ENCODE measurements at places on chromosomes 5 and 9.

DNA sequence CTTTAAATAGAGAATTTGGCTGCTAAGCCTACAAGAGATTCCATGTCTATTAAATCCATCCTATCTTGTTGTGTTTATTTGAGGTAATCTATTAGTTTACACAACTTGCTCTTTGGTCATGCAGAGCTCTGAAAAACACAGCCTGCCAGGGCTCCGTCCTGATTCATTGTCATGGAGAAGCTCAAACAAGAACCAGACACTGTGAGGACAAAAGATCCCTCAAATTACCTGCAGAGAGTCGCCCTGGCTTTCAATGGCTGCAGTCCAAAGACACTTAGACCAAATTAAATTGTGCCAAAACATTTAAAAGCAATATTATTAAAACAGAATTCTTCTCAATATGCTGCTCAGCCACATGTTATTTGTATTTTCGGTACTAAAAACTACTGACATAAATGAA lies 60.1 kb downstream of the CDH18 start:
- DNase-seq = no peak

DNA sequence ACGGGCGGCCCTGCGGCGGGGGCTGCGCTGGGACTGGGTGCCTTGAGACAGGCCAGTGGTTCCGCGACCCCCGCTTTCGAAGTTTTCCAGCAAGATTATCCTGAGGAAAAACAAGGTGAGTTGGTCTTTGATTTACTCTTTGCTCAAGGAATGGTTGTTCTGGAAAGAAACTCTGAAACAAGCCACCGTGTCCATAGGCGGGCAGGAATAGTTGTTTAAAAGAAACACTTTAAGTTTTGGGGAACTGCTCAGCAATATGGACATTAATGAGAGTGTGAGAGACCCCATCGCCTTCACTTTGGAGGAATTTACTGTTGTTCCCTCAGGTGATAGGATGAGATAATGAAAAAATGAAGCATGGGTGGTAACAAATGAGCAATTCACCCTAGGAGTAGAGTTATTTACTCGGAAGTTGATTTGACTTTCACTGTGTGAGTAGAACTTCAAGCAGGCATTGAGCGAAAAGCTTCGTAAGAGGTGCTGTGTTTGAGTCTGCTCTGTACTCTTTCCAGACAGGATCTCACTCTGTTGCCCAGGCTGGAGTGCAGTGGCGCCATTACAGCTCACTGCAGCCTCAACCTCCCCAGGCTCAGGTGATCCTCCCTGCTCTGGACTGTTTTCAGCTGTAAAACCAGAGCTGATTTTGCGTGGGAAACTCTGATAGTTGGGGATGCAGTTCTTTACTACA lies 1.1 kb downstream of the DMRTA1 start:
- no peak for DNase-seq

DNA sequence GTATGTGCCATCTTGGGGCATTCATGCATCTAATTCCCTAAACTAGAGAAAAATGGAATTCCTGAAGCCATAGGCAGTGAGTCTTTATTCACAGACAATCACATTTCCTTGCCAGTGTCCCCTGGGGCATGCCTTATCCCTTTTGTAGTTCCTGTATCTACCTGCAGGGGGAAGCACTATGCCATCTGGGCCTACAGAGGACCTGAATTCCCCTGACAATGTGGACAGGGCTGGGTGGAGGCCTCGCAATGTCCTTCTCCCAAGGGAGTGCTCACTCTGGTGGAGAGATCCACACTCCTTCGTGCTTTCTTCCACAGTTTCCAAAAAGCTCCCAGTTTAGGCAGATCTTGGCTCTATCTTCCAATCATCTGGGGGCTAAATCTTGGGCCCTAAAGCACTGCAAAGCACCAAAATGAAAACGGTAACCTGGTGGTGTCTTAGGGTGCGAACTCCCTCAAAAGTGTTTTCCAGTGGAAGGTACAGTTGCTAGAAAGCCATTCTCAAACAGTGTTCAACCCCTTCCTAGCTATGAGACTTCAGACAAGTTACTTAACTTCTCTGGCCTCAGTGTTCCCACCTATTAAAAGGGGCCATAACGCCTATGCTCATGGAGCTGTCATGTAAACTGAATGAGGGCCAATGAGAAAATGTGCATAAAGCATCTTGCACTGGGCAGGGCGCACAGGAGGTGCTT lies 17.5 kb downstream of the WHRN start:
- no peak for DNase-seq

DNA sequence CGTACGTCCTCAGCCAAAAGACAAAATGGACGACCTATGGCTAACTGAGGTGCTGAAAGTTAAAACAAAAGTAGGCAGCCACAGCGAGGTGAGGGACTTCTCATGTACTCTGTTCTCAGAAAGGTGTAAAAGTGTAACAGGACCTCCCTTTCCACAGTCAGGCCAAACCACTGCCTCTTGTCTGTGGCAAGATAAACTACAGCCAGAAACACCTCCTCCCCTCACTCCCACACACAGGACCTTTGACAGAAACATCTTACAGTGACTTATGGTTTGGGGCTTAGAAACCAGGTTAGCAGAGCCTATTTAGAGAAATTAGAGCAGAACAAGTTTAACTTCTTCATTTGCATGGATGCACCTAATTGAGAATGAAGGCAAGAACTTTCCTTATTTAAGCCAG lies 499.1 kb upstream of the GRIN3A start:
- no peak for DNase-seq

DNA sequence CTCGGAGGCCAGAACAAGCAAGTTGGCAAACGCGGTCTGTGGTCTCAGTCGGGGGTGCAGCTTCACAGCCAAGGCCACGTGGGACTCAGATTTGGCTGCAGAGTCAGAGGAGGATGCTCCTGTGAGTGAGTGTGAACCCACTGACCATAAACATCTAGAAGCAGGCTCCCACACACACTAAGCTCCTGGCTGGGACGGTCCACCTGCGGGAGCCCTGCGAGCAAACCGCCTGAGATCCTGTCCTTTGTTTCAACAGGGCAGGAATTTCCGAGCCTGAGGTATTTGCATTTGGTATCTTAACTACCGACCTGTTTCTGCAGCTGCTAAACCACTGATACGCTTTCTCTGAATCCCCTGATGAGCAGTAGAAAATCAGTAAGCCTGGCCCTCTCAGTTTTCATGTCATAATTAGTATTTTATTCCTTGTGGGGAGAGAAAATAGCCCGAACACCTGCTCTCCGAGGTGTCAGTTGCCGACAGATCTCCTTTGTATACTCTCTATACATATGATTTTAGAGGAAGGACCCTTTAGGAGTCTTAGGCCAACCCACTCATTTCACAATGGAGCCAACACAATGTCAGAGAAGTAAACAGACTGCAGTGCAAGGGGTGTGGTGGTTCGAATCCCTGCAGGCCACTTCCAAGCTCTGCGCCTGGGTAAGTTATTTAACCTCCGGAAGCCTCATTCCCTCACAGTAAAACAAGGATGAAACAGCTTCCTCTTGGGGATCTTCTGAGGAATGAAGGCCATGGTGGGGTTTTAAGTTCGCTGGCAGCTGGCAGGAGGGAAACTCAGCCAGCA lies 40.9 kb upstream of the PWWP2A start:
- DNase-seq = no peak

DNA sequence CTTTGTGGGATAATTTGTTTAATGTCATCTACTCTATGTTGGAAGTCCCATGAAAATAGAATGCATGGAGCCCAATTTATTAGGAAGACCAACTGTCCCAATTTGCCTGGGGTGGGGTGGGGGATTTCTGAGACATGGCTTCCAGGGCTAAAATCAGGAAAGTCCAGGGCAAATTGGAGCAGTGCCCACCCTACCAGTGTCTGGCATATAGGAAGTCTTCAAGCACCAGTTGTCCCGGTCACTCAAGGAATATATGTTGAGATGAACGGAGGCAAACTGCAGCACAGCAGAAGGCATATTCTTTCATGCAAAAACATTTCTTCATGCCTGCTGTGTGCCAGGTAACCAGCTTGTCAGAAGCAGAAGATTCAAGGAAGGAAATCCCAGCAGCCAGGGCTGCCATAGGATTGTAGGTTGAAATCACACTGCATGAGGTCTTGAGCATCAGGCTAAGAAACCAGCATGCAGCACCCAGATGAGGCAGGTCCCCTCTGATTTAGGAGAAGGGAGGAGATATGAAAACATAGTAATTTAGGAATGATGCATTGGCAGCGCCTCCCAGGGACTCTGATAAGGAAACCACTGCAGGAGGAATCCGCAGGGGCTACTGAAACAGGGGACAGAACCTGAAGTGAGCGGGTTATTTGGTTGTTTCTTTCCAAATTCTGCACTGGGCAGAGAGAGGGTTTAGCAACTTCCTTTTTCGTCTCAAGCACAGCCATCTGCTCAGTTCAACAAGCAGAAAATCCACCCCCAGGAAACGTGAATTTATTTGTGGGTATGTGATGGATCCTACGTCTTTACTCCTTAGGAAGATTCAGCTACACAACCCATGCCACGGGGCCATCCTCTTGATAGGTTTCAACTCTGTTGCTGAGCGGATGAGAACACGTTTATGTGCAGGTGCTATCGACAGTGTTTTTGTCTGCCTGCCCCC lies 112.6 kb upstream of the CPEB4 start:
- no peak for DNase-seq

- no peak for DNase-seq
Observed at GRCh38 chr5:107919969-107920368, 249.2 kb upstream of the EFNA5 start.

GRCh38 chr5:113608113-113608596 lies 94.7 kb downstream of the YTHDC2 start:
- DNase-seq = no peak

- DNase-seq = no peak
Observed at GRCh38 chr5:178428341-178429155, 161.6 kb downstream of the COL23A1 start.

GRCh38 chr9:134987906-134988700 lies 70.4 kb upstream of the FCN1 start:
- DNase-seq = no peak

GRCh38 chr9:131337131-131337848 lies 47.8 kb downstream of the PLPP7 start:
- no peak for DNase-seq

- no peak for DNase-seq
Observed at GRCh38 chr5:151691706-151692105, 5.0 kb upstream of the SPARC start.

GRCh38 chr9:21810881-21811280 lies 8.4 kb downstream of the MTAP start:
- no peak for DNase-seq

DNA sequence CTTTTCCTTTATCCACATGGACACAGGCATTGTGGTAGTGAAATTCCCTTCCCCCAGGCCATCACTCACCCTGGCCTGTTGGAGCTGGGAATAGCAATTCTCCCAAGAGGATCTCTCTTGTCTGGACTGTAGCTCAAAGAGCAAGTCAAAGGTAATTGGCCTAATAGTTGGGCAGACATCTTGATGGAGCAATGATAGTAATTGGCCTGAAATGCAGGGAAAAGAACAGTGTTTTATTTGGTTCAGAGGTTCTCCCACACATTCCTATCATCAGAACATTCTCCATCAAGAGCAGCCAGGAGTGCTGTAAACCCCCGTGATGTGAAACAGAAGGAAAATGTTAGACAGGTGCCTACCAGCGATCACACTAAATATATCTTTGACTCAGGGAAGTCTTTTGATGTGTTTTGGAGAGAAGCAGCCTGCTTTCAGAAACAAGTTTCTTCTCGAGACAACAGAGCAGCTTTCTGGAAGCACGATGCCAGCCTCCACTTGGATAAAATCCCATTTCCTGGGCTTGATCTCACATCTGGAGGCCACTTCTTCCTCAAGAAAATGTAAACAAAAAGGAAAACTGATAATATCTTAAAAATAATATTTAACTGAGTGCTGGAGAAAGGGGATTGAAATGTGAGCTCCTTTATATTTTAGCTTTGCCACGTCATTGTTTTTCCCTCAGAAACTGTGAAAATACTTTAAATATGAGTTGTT lies 198.1 kb upstream of the WWC1 start:
- DNase-seq = no peak

DNA sequence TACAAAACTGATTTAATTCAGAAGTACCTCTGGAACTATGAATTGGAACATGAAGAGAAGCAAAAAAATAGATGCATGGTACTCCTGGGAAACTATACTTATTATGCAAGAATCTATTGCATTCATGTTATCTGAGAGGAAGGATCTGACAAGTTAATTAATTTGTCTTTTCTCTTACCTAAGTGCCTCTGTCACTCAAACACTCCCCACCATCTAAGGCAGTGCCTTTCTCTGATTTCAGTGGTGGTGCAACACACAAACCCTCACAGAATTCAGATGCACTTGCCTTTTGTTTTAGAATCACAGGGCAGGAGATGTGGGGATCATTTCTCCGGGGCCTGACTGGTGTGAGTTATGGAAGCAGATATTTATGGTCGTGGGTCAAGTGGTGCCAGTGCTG lies 52.5 kb upstream of the C9orf72 start:
- no peak for DNase-seq

DNA sequence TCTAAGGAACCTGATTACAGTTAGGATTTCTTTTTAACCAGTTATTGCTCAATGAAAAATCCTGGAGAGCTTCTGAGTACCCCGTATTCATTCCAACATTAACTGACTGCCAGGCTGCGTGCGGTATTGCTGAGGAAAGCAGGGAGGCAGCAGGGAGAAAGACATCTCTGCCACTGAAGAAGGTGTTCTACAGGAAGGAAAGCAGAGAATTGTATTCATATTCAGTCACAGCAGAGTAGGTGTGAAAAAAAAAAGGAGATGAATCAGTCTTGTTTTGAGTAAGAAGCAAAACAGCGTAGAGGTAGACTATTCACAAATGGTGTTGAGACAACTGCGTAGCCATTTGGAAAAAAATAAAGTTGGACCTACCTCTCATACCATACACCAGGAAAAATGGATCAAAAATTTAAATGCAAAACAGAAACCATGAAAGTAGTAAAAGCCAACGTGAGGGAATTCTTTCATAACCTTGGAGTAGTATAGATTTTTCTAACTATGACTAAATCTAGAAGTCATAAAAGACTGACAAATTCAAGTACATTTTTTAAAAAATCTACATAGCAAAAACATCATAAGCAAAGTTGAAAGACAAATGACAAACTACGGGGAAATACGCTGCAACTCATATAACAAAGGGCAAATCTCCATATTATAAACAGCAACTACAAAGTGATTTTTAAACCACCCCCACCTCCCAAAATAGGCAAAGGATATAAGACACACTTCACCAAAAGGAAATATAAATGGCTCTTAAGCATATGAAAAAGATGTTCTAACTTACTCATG lies 9.9 kb upstream of the NR4A3 start:
- DNase-seq = no peak

All from bone marrow (tissue), 2 donors.